ENCODE measurements at places on chromosomes 5 and 9.

DNA sequence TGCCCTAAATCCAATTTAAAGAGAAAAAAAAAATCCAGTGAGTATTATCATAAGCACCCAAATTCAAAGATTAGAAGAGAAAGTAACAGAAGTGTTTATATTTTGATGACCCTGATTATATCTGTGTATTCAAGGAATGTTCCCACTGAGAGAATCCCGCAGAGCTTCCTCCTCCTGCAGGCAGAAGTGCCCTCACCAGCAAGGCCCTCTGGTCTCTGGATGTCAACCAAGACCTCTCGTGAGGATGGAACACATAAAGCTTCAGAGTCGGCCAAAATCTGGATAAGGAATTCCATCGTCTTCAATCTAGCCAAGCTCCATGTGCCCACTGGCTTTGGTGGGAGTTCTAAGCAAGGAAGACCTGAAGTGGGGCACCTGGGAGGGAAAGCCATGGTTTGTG is 18.1 kb downstream of the PTCH1 start:
- DNase-seq, result no peak

GRCh38 chr5:59769832-59770231 is 123.7 kb downstream of the PDE4D start:
- no peak for DNase-seq

- no peak for DNase-seq
Observed at GRCh38 chr9:133799106-133799505, 61.0 kb upstream of the SARDH start.

GRCh38 chr5:5899716-5900115 is 477.2 kb downstream of the ICE1 start:
- DNase-seq, result no peak

DNA sequence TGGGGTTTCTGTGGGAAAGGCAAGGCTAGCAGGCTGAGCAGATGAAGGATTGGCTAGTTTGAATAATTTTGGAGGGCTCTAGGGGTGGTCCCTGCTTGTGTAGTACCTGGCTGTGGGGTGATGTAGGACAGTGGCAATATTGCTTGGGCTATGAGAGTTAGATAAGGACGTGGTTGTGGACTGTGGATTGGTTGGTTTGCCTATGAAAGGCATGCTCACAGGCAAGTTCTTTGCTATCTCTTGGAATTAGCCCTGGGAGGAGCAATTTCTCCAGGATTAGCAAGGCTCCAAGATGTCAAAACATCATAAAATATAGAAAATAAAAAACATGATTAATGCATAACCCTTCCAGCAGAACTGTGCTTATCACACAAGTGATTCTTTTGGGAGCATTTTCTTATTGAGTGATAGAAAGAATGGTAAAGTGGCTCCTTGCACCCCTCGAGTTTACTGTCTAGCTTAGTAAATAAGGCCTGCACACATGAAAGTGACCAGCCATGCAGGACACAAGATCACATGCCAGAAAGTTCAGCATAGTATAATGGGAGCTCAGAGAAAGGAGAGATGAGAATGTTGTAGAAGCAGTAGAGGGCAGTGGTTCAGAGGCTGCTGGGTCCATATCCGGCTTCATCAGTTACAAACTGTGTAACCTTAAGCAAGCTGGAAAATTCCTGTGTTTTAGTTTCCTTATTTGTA is 13.8 kb downstream of the AOPEP start:
- DNase-seq, result peak; percentile 15

DNA sequence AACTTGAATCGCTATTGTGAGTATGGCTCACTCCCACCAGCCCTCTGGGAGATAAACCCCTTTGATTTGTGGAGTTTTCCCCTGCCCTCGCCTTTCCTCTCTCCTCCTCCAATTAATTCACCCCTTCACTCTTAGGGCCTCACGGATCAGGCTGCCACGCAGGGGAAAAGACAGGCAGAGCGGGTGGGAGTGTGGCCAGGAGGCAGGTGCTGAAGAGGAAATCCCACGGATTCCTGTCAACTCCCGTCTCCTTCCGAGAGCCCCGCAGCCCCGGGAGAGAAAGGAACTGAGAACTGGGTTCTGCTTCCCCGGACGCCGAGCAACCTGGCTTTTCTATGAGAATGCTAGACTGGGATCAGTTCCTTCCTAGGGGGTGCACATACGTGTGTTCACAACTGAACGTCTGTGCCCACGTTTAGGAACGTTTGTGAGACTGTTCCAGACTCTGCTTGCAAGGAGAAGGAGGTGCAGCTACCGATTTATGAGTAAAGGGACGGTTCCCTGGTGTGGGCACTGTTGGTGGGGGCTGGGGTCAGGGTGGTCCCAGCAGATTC is 314.5 kb upstream of the TLE4 start:
- DNase-seq, result no peak

DNA sequence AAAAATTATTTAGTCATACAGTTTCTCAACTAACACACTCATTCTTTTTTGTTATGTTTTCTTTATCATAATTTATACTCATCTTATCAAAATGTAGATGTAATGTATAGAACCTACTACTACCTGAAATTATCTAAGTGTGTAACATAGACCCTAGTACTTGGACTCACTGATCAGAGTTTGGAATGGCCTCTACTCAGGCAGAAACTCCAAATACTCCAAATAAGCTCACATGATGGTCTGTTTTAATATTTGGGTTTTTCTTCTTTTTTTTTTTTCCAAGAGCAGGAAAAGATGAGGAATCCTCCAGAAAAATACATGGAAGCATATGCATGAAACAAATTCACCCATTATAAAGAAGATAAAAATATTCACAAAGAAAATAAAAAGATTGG is 126.3 kb downstream of the PDE4D start:
- no peak for DNase-seq

All from GM04504 (cell line).